Pancreas (tissue), 10 donors: ENCODE measurements at places on chromosomes 6 and 20. TPM values are rescaled to one million over a fixed set of nuclear protein-coding genes. Genes with fewer than 3 reads are reported as not detected.

The ZNF292 gene
- total RNA-seq, result 17.5 TPM

The GSTA2 gene
- 54.8 TPM for total RNA-seq

The MRS2 gene
- 13.3 TPM for total RNA-seq

The PGC gene
- 6.2 TPM for total RNA-seq

The OLIG3 gene
- total RNA-seq, result not detected

The MICB gene
- 0.69 TPM for total RNA-seq

The TMEM217 gene
- 1.3 TPM for total RNA-seq

The HLA-DQA1 gene
- 7.6 TPM for total RNA-seq

The PLTP gene
- total RNA-seq, result 122 TPM

The TCFL5 gene
- 4.5 TPM for total RNA-seq

The OARD1 gene
- 25.1 TPM for total RNA-seq

The TMEM244 gene
- not detected for total RNA-seq

The RAMACL gene
- 1.2 TPM for total RNA-seq

The SPATS1 gene
- not detected for total RNA-seq

The VSX1 gene
- total RNA-seq, result 0.13 TPM

The MYLK2 gene
- total RNA-seq, result 4.9 TPM

The SLC22A23 gene
- total RNA-seq, result 16.3 TPM

The PERP gene
- total RNA-seq, result 13.7 TPM

The TRIM31 gene
- 0.19 TPM for total RNA-seq

The SLC22A16 gene
- total RNA-seq, result 0.22 TPM

The LAMA4 gene
- total RNA-seq, result 2.4 TPM

The ITPA gene
- 14.2 TPM for total RNA-seq

The BPIFA2 gene
- not detected for total RNA-seq

The IL22RA2 gene
- not detected for total RNA-seq

The SCUBE3 gene
- 0.03 TPM for total RNA-seq

The SAMD5 gene
- total RNA-seq, result 1.9 TPM

The IPCEF1 gene
- 1.7 TPM for total RNA-seq

The ISM1 gene
- 1.2 TPM for total RNA-seq

The GPX5 gene
- not detected for total RNA-seq

The EDN3 gene
- 4.6 TPM for total RNA-seq

The RNGTT gene
- total RNA-seq, result 2.9 TPM

The TGM3 gene
- total RNA-seq, result not detected

The KCNB1 gene
- 2.5 TPM for total RNA-seq

The DDR1 gene
- 160 TPM for total RNA-seq

The CDC25B gene
- total RNA-seq, result 5.6 TPM

The NKX2-4 gene
- total RNA-seq, result not detected

The JPH2 gene
- total RNA-seq, result 0.31 TPM

The ENPP3 gene
- not detected for total RNA-seq

The KCNK15 gene
- total RNA-seq, result 2.5 TPM

The BNIP5 gene
- total RNA-seq, result 0.23 TPM

The EFCAB8 gene
- 0.19 TPM for total RNA-seq

The PKIB gene
- total RNA-seq, result 1.2 TPM

The CLDN20 gene
- not detected for total RNA-seq

The STX11 gene
- 1.0 TPM for total RNA-seq

The SLC22A7 gene
- total RNA-seq, result not detected

The PEX7 gene
- 8.4 TPM for total RNA-seq

The MACROD2 gene
- total RNA-seq, result 3.4 TPM
